A673 (cell line): ENCODE measurements at places on chromosomes 3 and 15. TPM values are rescaled to one million over a fixed set of nuclear protein-coding genes. Genes with fewer than 3 reads are reported as not detected.

Gene OXTR
- 5.6 and 6.5 TPM in 2 replicates for total RNA-seq

Gene CEMIP
- not detected in 2 replicates for total RNA-seq

Gene CADPS
- total RNA-seq, result not detected in 2 replicates

Gene BFSP2
- not detected in 2 replicates for total RNA-seq

DNA sequence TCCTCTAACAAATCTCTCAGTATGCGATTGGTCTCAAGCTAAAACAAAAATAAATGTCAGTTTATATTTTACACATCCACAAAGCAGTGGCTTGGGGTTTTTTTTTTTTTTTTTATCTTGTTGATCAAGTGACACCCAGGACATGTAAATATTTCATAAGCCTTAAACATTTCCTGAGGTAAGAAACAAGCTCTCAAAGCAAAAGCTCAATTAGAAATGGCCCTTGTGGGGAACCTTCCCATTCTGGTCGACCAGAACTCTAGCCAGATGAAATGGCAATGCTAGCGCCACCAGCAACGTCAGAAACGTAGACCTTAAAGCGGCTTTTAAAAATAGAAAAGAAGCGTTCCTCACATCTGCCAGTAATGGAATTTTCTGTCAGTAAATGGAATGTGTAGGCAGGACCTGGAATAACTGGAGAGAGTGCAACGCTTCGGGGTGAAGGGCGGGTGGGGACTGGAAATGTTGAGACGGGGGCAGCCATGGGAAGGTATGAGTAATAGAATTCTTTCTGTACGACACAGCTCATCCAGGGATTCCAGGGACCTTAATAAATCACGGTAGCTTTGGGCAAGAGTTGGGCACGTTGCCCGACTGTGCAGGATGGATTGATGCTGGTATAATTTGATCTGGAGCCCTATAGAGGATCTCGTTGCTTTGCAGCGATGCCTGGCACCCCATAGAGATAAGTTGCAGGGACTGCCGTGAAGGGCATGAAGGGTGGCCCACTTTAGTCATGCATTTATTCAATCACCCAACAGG, 44.4 kb downstream of the BTD start:
- no peaks in the 10 kb centered on the region for H3K36me3 ChIP-seq
- peaks cover 15% of the 10 kb centered on the region for H3K4me1 ChIP-seq
- H3K27ac ChIP-seq, result no peak overlapping the region
- no peaks in the 10 kb centered on the region for H3K27me3 ChIP-seq
- no peak overlapping the region for H3K4me3 ChIP-seq
- DNase-seq, result peak; percentile 87

DNA sequence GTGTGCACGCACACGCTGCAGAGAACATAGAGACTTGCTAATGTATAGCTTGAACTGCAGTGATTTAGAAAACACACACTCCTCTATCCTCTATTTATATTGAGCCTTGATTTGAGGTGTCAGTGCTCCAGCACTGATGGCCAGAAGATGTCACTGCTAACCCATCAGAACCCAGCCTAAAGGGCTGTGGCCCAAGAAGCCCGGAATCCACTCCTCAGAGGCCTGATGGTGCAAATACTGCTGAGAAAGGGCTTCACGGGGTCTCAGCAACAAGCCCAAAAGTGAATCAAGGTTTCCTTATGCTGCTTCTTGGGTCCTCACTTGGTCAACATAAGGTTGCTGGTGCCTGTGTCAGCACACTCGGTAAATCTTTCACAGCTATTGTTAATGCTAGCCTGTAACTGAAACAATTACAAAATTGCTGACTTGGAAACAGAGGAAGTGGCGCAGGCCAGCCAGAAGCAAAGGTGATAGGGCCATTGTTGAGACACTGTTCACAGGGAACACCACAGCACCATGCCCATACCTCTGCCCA, 60.3 kb downstream of the HEG1 start:
- H3K27me3 ChIP-seq, result no peaks in the 10 kb centered on the region
- DNase-seq, result peak; percentile 67
- H3K27ac ChIP-seq, result no peak overlapping the region
- peaks cover 12% of the 10 kb centered on the region for H3K4me1 ChIP-seq

DNA sequence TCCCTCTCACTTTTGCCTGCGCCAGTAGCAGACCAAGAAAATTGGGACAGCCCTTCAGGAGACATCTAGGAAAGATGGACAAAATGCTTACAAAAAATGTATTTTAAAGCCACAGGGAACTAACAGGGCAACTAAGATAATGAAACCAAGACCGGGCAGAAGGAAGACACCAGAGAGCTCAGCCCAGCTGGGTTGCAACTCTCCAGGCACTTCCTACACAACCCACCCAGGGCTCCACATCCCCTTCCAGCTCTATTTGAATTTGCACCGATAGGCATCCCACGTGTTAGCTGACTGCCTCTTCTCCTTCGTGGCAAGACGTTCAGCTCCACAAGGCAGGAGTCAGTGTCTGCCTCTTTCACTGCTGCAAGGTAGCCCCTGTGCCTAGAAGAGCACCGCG, 6.6 kb upstream of the ATP10A start:
- no peak overlapping the region for H3K4me3 ChIP-seq
- no peaks in the 10 kb centered on the region for H3K36me3 ChIP-seq
- DNase-seq, result no peak
- H3K27me3 ChIP-seq, result no peaks in the 10 kb centered on the region
- H3K4me1 ChIP-seq, result no peaks in the 10 kb centered on the region

- DNase-seq, result peak; percentile 35
- peaks cover 35% of the 10 kb centered on the region for H3K36me3 ChIP-seq
- peaks cover under 1% of the 10 kb centered on the region for H3K4me1 ChIP-seq
- no peak overlapping the region for H3K27ac ChIP-seq
Measured at GRCh38 chr3:184171562-184171961, 3.1 kb upstream of the AP2M1 start.

- peaks cover 84% of the 10 kb centered on the region for H3K4me1 ChIP-seq
- H3K27ac ChIP-seq, result peak overlapping the region; percentile 70
- H3K36me3 ChIP-seq, result peaks cover 7% of the 10 kb centered on the region
- DNase-seq, result peak; percentile 94
Measured at GRCh38 chr3:179768080-179768479, 115.2 kb downstream of the USP13 start.

DNA sequence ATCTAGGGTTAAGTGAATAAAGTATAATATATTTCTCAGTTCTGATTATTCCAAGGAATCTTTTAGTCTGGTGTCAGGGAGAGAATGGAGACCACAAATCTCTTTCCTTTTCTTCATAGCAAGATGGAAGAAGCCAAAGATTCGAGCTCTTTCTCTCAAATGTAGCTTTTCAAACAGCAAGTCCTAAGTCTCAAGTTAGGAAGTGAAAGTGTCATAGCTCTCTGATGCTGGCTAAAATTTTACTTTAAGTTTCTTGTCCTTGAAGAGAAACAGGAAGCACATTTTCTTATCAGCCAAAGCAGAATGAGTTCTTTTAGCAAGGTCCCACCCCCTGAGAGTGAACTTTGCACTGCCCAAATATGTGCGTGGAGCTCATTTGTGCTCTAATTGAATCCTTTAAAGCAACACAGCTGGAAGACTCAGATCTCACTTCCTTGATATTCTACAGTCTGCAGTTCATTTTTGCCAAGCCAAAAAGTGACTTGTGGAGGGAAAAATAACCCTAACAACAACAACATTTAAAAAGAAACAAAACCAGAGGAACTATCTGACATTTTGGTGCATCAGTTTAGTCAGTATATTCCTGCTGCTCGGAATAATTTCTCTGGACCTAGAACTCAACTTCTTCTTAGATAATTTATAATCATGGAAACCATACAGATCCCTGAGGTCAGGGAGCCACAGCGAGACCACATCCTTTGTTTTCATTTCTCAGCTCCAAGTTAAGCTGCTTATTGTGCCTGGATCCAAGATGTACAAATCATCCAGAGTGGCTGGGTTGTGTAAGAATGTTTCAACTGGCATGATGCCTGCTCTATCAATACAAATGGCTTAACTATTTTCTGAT, 238.7 kb upstream of the P2RY1 start:
- H3K27me3 ChIP-seq, result no peaks in the 10 kb centered on the region
- H3K27ac ChIP-seq, result peak overlapping the region; percentile 56
- H3K4me3 ChIP-seq, result no peak overlapping the region
- peak; percentile 68 for DNase-seq
- H3K4me1 ChIP-seq, result peaks cover 11% of the 10 kb centered on the region
- no peaks in the 10 kb centered on the region for H3K36me3 ChIP-seq
